Dorsolateral prefrontal cortex (tissue), 122 donors: ENCODE measurements at places on chromosomes 12 and 14. TPM values are rescaled to one million over a fixed set of nuclear protein-coding genes. Genes with fewer than 3 reads are reported as not detected.

DNA sequence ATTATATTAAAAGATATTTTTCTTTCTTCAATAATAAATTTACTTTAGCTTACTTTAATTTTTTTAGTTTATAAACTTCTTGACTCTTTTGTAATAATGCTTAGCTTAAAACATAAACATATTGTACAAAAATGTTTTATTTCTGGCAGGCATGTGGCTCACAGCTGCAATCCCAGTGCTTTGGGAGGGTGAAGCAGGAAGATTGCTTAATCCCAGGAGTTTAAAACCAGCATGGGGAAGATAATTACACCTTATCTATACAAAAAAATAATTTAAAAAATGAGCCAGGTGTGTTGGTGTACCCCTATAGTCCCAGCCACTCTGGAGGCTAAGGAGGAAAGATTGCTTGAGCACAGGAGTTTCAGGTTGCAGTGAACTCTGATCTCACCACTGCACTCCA, 120.7 kb downstream of the GPHN start:
- DNase-seq = no peak

DNA sequence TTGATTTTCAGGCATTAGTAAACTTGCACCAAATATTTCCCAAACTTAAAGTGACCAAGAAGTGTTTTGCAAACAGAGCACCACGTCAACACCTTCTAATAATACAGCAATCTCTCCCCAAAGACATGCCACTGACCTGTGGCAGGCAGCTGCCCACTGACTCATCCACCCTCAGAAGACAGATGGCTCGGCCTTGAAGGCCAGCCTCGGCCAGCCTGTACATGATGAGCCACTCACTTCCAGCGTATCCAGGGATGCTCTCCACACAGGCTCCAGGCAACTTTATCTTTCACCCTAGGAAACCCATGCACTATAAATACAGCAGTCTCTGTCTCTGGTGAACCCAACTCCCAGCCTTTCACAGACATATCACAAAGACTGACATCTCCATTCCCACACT, 62.7 kb downstream of the TUNAR start:
- DNase-seq = no peak

LIN7A gene
- total RNA-seq = 35.0 TPM

DNA sequence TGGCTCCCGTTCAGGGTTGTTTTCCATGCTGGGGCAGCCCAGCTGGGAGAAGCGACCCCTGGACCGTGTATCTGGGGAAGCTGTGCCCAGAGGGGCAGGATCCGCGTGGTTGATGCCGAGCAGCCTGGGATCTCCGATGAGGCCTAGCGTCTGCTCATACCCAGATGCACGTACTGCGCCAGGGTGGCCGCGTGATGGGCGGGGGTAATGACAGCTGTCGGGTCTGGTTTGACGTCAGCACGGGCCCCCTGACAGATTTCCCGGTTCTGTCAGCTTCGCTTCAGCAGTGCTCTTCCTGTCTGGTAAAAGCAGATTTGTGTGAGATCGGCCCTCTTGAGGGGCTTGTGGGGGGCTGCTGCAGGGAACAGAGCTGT, 147.3 kb downstream of the TSPAN9 start:
- no peak for DNase-seq

DNA sequence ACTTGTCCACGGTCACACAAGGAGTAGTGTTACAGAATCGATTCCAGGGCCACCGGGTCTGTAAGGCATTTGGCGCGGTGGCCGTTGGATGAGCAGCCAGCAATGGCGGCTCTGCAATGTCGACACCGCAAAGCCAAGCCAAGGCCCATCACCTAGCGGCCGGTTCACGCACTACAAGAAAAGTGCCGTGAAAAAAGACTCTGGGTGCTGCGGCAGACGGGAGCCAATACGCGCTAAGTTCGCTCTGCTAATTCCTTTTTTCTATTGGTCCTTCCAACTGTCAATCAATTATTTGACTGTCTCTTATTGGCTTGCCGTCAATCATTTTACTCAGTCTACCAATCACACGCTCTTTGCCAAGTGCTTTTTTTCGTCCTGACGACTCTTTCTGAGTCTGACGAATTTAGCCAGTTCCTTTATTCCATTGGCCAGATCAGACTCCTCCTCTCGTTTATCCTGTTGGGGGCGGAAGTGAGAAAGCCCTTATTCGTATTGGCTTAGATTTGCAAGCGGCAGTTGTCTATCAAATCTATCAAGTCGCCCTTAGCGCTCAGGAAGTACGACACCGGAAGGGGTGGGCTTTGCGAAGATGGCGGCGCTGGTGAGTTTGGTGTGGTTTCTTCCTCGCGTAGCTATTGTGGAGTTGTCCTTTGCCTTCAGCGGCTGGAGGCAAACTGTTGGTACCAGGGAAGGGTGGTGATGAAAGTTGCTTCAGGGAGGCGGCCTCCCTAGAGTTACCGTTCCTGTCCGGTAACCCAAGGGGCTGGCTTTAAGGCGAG, at the start of gene NGDN:
Gene NGDN (plus strand): TSS at position 577 of the 779 bp plus-strand sequence. CDS start 13 bp downstream, at position 590.
- peak; percentile 97 for DNase-seq

CCER1 gene
- not detected for total RNA-seq

DNA sequence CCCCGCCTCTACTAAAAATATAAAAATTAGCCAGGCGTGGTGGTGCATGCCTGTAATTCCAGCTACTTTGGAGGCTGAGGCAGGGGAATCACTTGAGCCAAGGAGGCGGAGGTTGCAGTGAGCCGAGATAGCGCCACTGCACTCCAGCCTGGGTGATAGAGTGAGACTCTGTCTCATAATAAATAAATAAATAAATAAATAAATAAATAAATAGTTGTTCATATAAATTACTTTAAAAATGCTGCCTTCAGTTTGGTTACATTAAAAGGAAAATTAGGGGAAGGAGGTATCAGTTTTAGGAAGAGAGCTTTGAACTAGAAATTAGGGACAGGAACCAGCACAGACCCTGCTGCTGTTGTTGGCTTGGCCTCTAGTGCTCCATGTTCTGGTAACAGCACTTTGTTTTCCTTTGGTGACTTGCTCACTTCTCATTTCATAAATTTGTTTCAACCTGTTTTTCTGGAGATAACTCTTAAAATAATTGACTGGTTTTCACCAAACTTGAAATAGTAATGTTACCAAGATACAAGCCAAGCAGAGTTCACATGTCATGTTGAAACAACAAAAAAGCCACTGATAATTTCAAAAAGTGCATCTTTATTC, 22.9 kb upstream of the PTPRB start:
- no peak for DNase-seq

GLS2 gene
- total RNA-seq = 43.4 TPM

- DNase-seq = no peak
These were observed 24.2 kb downstream of the NOC4L start for GRCh38 chr12:132168311-132169031.

DNA sequence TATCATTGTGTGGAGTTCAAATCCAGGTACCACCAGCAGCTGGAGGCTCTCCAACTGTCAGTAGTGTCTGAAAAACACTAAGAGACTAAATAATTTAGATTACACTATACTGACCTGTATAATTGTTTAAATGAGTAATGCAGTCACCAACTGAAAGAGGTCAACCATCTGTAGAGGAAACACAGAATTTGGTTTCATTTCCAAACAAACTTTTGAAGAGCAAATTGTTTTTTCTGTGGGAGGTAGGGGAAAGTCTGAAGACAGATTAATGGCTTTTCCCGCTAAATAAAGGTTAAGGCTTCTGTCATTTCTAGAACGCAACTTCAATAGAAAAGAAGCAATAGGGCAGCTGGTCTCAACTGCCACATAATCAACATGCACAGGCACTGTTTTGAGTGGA, 462.6 kb downstream of the PRKD1 start:
- DNase-seq = no peak

SUDS3 gene
- total RNA-seq = 46.4 TPM

PLA2G1B gene
- total RNA-seq = not detected

HAL gene
- 1.1 TPM for total RNA-seq

DNA sequence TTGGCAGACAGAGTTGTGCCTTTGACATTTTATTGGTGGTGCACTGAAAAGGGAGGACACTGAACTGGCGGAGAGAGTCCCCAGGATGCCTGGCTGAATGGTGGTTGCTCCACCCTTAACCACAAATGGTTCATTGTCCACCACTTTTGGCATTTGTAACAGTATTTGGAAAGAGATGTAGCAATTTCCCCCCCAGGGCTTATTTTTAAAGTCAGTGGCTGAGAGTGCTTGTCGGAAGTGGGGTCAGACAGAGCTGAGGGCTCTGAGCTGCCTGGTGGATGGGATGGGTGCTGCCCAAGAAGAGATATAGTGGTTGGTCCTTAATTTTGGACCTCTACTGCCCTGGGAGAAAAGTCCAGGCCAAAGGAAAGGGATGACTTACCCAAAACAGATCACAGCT, 31.5 kb upstream of the FGF6 start:
- no peak for DNase-seq

SLC25A47 gene
- total RNA-seq = not detected

GRIN2B gene
- total RNA-seq = 157 TPM

DNA sequence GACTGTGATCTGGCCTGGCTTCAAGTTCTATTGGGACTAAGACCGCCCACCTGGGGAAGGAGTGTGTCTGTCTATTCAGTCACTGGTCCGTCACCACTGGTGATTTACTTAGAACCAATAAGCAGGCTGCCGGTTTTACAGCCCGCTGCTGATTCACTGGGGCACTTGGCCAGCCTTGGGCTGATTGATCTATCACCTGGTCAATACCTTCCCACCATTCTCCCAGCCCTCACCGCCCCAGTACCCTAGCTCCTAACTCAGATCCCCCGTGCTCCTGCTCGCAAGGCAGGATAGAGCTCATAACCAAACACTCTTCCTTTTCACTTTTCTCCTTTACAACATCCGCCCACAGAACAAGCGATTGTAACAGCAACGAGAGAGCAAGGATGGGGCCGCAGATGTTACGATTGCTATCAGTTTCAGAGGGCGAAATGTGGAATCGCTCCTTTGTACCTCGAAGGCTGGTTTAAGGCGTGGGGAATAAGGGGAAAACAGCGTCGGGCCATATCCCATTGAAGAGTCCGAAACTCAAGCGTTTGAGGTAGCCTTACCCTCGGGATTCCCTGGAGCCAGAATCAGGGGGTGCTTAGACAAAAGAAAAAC, 672 bp downstream of the RDH11 start:
- DNase-seq = no peak

MYF6 gene
- total RNA-seq = not detected

GRCh38 chr14:72941286-72941985, 15.2 kb downstream of the DCAF4 start:
- no peak for DNase-seq

GRCh38 chr12:104596898-104597843, 140.4 kb downstream of the CHST11 start:
- DNase-seq = no peak

DNA sequence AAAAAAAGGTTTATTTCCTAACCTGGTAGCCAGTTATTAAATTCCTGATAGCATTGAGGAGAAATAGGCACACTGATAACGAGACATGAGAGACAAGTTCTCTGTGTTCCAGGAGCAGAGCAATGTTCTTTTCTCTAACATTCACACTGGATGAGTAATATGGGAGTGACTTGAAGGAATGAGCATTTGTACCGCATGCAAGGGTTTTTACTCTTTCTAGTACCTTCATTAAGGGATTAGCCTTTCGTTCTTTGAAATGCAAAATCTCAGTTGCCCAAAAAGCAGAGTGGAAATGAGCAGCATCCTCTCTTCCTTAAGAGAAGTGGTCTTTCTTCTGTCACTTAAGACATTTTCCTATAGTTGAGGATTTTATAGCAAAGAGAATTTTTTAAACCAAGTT, 54.7 kb downstream of the FGD4 start:
- no peak for DNase-seq

- no peak for DNase-seq
These were observed 164.5 kb upstream of the E2F7 start for GRCh38 chr12:77229640-77230442.

FANCM gene
- 7.8 TPM for total RNA-seq

SMOC1 gene
- 51.9 TPM for total RNA-seq

GRCh38 chr14:91606851-91607250, 96.7 kb upstream of the PPP4R3A start:
- no peak for DNase-seq

DNA sequence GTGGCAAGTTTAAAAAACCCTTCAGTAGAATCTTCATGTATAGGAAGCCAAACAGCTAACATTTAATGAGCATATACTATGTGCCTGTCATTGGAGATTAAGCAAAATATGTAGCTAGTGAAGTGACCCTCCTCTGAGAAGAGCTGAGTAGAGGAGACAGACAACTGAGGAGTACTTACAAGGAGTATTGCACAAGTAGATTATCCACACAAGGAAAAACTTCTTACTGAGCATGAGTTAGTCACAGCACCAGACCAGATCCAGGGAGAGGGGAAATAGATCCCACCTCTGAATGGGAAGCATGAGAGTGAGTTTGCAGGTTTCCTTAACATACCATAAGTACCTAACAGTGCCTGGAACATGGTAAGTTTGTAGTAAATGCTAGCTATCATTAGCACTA, 33.0 kb downstream of the FRMD6 start:
- DNase-seq = no peak

RPL10L gene
- not detected for total RNA-seq

DNA sequence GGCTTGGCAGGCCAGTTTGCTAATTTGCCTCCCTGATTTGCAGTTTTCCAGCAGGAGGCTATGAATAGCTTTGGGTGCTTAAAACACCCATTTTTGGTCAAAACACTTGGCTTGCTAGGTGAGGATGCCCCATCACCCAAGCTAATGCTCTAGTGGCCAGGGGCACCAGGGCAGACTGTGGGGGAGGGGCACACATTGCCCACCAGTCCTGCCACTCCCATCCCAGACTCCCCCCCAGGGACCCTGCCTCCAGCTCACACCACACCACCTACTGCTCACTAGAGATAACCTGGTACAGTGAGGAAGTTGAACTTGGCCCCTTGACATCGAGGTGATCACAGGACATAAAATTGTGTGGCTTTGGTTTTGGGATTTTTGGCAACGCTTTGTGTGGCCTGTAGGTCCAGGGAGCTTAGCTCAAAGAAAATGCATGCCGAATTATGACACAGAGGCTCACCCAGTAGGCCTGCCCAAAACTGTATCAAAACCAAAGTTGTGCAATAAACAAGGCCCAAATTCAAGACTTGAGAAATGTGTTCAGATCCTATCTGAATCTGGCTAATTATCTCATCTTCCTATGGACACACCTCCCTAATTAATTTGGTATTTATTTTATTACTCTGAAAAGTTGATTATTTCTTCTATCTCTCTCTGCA, 4.3 kb downstream of the NUAK1 start:
- no peak for DNase-seq

- DNase-seq = no peak
These were observed 124.2 kb downstream of the TTC7B start for GRCh38 chr14:90692061-90692460.

GRCh38 chr12:54352891-54353874, 11.1 kb downstream of the GPR84 start:
- no peak for DNase-seq

- no peak for DNase-seq
These were observed 12.0 kb downstream of the DEPDC4 start for GRCh38 chr12:100254876-100255275.

GRCh38 chr12:50088577-50089335, 3.6 kb downstream of the SMARCD1 start:
- DNase-seq = peak; percentile 61

PACS2 gene
- 176 TPM for total RNA-seq

DNA sequence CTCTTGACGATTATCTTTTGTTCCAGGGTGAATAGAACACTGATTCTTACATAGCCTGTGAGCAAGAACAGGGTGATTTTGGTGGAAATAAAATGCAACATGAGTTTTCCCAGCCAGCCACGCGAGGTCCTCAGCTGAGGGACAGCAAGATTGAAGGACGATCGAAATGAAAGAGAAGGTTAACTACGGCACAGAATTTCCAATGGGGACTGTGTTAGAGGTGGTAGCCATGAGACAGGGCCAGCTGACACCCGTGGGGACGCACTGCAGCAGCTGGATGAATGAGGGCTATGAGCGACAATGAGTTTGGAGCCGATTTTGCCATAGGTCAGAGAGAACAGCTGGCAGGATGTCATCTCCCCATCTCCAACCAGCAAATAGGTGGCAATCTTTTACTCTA, 243.4 kb upstream of the PELI2 start:
- no peak for DNase-seq

RPGRIP1 gene
- not detected for total RNA-seq

RNF212B gene
- total RNA-seq = not detected
